Astrocyte of the spinal cord (primary cell): ENCODE measurements at places on chromosomes 2 and 18.

- DNase-seq: no peak
These were observed 47.4 kb upstream of the CAB39 start for GRCh38 chr2:230665263-230665691.

- DNase-seq: peak; percentile 53
These were observed 46.5 kb downstream of the PTGR3 start for GRCh38 chr18:75162467-75162866.

DNA sequence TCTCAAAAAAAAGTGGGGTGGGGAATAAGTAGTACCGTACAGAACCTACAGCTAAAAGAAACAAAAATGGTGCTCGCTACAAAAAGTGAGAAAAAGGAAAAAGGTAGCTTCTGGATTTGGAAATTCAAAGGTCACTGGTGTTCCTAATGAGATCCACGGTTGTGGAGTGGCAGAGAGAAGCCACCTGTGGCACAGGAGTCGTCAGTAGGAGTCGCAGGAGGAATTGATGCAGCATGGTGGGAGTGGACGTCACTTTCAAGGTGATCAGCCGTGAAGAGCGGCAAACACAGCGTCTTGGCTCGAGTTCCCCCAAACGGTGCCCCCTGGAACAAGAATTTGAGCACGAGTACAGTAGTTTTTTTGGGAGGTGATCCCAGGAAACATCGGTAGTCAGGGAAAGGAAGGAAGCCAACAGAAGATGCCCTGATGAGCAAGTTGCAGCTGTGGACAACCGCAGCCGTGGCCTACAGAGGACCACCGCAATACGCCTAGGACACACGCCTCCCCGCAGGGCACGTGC is 1.4 kb upstream of the TTL start:
- no peak for DNase-seq

DNA sequence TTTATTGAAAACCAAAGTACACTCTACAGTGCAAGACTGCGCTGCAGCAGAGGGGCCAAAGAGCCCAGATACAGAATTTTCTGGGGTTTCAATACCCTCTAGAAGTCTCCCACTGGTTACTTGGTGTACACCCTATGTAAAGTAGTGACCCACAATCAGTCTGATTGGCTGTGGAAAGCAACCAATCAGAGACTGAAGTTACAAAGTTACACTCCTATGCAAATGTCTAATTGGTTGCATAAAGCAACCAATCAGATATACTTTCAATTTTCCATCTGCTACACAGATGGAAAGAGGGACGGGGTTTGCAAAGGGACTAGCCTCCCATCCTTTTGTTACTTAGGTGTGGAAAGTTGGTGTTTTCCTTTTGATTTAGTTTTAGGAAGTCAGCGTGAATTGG is 198.9 kb upstream of the SH3BP4 start:
- DNase-seq: no peak

GRCh38 chr2:7844414-7844965 is 837.4 kb upstream of the ID2 start:
- no peak for DNase-seq

- DNase-seq: no peak
These were observed 556.7 kb upstream of the FSIP2 start for GRCh38 chr2:185181901-185182300.

GRCh38 chr2:216693414-216694080 is 1.8 kb downstream of the IGFBP5 start:
- DNase-seq: no peak

DNA sequence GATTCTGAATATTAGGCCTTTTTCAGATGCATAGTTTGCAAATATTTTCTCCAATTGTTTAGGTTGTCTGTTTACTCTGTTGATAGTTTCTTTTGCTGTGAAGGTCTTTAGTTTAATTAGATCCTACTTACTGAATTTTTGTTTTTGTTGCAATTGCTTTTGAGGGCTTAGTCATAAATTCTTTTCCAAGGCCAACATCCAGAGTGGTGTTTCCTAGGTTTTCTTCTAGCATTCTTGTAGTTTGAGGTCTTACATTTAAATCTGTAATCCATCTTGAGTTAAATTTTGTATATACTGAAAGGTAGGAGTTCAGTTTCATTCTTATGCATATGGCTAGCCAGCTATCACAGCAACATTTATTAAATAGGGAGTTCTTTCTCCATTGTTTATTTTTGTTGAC is 404.8 kb downstream of the LNPK start:
- DNase-seq: no peak

GRCh38 chr18:11674119-11674518 is 14.9 kb upstream of the GNAL start:
- no peak for DNase-seq

DNA sequence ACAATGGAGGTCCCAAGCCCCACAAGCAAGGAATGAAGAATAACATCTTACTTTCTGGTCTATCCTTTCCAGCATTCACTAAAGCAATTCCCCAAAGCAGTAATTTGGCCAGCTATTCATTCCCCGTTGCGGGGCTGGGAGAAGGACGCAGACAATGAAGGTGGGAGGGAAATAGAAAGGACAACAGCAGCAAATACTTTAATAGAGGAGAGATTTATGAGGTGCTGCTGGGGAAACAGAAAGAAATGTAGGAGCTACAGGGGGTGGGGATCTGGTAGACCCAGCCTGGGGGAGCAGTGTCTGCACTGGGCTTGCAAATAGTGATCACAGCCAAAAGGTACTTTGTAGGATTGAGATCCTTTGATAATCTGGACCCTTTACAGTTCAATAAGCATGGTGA is 13.9 kb upstream of the ATL2 start:
- no peak for DNase-seq

DNA sequence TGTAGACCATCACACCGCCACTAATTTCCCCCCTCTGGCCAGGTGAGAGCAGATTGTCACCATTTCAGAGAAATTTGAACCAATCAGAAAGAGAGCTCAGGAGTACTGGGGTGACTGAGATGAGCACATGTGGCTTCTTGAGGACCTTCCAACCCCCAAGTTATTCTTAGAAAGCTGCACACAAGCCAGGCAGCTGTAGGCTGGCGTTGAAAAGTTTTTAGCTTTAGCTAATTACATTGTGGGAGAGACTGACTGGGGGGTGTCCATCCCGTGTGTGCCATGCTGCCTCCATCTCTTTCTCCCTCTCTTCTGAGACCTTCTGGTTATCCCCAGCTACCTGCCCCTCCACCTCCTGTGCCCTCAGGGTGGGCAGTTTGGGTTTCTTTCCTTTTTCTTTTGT is 154.0 kb downstream of the AGAP1 start:
- no peak for DNase-seq

- no peak for DNase-seq
These were observed 192.0 kb downstream of the ALK start for GRCh38 chr2:29729401-29729800.

- no peak for DNase-seq
These were observed 44.9 kb downstream of the HPCAL1 start for GRCh38 chr2:10347562-10347948.

DNA sequence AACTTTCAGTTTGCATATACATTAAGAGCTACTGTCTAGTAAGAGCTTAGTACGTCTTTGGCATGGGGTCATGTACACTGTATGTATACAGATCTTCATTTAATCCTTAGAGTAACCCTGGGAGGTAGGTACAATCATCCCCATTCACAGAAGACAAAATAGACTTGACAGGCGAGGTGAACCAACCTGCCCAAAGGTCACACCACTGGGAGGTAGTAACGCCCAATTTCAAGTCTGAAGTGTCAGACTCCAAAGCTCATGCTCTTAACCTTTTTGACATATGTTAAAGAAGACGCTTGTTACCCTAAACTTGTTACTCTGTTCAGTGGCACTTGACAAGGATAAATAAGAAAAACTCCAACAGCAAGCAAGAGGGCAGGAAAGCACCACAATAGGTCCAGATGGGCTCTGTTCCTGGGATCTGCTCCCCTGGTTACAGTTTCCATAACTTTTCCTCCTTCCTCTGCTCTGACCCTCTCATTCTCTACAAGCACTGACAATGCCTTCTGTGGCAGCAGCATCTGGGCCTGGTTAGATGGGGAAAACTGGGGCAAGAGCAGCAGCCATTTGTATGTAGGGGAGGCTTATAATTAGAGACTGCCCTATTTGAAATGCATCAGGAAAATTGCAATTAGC is 64.7 kb upstream of the SERTAD2 start:
- DNase-seq: no peak

DNA sequence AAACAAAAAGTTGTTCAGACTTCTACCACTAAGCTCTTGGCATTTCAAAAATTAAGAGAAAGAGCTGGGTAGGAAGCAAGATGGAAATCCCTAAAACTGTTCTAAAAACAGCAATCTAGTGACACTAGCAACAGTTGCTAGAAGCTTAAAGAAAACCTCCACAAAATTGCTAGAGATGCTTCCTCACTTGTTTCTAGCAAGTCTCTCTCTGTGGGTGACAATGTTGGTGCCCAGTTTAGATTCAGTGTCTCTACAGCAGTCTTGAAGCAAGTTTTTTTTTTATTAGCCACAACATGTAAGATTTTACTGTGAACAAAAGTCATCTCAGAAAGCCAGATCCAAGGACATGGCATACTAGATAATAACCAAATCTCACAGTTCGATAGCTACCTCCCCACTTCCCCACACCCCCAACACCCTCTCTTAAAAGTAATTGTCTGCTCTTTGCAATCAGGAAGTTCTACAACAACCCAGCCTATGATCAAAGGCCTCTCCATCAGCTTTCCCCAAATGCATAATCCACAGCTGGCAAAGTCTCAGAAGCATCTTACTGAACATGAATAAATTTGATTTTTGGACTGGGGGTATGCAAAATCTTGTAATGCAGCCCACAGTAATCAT is 70.0 kb downstream of the ANKRD44 start:
- no peak for DNase-seq

DNA sequence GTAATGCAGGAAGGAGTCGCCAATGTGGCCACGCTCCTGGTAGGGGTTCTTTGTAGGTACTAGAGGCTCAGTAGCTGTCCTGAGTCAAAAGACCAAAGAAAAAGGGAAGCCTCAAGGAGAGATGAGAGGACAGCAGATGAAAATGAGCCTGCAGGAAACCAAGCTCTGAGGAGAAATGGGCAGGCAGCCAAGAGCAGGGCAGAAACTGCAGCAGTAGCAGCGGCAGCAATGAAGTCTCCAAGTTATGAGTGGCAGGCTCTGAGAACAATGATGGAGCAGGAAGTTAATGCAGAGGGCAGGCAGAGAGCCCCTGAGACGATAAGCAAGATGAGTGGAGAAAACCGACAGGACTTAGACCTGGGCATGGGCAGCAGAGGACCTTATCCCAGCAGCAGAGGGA is 48.2 kb upstream of the TMEM200C start:
- DNase-seq: no peak

- DNase-seq: peak; percentile 34
These were observed 128.7 kb downstream of the TXNL1 start for GRCh38 chr18:56509656-56510055.

DNA sequence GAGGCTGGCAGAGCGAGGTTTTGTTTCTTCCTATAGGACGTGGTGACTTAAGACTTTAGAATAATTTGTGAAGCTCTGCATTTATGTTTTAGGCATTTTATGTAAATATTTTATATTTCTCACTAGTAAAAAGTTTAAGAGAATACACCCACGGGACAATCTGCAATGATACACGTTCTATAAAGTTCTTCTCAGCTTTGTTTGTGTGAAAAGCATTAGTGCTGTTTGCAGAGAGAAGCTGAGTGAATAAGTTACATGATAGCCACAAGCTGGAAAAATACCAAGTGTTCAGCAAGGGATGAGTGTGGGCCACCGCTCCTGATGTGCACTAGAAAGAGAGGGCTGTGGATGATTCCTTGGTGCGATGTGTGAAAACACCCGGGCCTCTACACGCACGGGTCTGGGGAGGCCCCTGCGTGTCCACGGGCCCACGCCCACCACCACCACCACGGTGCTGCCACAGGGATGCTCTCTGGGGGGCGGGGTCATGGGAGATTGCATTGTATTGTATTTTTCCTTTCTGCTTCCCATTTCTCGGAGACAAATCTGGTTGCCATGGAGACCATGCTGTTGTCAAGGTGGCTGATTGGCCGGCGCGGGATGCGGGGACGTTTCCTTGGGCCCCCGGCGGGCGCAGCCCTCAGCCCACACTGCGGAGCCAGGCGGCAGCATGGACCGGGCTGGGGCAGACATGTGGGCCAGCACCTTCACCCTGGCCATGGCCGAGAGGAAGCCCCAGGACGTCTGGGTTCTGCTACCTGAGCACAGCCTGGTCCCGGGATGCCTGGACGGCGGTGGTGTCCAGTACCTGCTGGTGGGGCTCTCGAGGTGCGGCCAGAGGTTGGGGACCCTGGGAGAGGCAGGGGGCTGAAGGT is at the start of gene RTP5:
RTP5 (plus strand) TSS at position 643 of the 875 bp plus-strand sequence; CDS start at position 671, 28 bp downstream.
- no peak for DNase-seq

DNA sequence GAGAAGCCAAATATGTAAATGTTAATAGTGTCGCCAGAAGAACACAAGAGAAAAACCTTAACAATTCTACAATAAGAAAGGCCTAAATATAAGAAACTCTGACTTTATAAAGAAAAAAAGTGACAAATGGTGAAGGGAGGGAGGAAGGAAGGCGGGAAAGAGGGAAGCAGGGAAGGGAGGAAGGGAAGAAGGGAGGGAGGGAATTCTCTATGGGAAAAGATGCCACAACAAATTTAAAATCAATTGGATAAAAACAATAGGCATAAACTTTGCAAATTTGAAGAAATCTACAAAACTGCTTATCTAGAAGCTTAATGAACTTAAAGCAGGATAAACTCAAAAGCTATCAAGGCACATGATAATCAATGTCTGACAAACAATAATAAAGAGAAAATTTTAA is 16.9 kb downstream of the NBAS start:
- DNase-seq: no peak

DNA sequence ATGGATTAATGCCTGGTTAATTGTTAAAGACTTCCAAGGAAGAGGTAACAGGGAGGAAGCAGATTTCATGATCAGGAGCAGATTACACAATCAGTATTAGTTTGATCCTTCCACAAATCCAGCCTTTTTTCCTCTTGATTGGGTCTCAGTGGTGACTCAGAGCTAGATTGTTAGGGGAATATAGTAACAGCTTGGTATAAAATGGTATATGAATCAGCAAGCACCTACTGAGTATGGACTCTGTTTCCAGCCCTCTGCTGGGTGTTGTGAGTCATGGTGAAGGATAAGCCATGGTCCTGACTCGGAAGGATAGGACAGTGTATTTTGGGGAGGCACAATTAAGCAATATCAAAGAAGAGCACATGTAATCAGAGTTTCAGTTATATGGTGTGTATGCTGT is 272.4 kb upstream of the DPP10 start:
- DNase-seq: no peak

- peak; percentile 64 for DNase-seq
These were observed 9.4 kb upstream of the CD302 start for GRCh38 chr2:159807183-159808031.

DNA sequence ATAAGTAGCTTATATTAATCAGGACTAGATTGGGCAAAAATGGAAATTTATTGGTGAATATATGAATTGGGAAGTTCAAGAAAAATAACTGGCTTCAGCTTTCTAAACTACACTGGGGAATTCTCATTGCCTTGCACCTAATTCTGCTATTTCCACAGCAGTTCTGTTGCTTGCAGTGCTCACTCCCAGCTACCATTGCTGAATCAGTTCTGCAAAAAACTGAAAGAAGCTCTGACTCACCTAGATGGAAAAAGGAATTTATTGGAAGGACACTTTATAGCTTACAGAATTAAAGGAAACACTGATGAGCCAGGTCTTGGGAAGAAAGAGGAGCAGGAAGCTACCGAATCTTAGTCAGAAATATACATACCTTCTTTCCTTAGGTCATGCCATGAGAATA is 60.3 kb upstream of the ACVR1 start:
- DNase-seq: no peak
